ENCODE measurements at places on chromosomes 3 and 15. TPM values are rescaled to one million over a fixed set of nuclear protein-coding genes. Genes with fewer than 3 reads are reported as not detected.

GOLGA6B gene
- total RNA-seq = not detected

DNA sequence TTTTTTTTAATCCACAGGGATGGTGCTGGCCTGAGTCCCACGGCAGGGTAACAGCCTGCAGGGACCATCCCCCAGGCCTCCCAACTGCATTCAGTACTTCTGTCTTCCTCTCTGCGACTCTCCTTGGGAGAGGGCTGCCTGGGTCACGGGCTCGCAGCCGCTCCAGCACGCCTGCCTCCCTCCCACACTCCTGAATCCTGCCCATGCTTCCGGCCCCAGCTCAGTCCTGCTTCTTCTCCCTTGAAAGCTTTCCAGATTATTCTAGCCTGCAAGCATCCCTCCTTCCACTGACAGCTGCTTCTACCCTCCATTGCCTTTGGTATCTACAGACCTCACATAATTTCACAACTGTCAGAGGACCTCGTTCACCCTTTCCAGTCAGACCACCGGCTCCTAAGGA is 32.4 kb downstream of the MEGF11 start:
- no peak overlapping the region for H3K27ac ChIP-seq
- H3K36me3 ChIP-seq = no peaks in the 10 kb centered on the region
- peaks cover 25% of the 10 kb centered on the region for H3K27me3 ChIP-seq
- H3K4me1 ChIP-seq = peaks cover 5% of the 10 kb centered on the region

DNA sequence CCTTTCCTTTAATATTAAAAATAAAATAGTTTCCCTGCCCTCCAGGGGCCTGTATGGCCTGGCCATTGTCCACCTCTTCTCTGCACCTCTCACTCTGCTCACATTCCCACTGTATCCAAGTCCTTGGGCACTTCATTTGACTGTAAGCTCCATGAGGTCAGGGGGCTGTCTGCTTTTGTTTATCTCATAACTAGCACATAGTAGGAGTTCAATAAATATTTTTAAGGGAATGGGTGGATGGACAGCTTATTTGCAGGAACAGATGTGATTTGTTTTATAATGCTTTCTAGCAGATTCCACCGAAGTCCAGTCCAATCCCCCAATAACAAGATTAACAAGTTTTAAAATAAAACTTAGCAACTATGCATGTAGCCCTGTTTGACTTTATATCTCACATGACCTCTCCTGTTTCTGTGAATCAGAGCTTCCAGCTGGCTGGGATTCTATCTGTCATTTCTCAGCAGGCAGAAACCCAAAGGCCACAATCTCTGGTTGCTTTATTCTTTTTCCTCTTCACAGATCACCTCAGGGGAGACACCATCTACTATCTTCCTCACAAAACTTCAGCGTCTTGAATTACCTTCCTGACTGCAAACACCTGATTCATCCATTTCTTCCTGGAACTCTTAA is 123.0 kb upstream of the NR2F2 start:
- H3K4me1 ChIP-seq = no peaks in the 10 kb centered on the region
- DNase-seq = no peak
- no peaks in the 10 kb centered on the region for H3K27me3 ChIP-seq
- H3K4me3 ChIP-seq = no peak overlapping the region

ATP8B4 gene
- not detected for total RNA-seq

- no peak overlapping the region for H3K4me3 ChIP-seq
- no peaks in the 10 kb centered on the region for H3K27me3 ChIP-seq
- H3K4me1 ChIP-seq = peaks cover 28% of the 10 kb centered on the region
Observed at GRCh38 chr15:97502038-97502437, 458.5 kb upstream of the ARRDC4 start.

DLL4 gene
- not detected for total RNA-seq

DNA sequence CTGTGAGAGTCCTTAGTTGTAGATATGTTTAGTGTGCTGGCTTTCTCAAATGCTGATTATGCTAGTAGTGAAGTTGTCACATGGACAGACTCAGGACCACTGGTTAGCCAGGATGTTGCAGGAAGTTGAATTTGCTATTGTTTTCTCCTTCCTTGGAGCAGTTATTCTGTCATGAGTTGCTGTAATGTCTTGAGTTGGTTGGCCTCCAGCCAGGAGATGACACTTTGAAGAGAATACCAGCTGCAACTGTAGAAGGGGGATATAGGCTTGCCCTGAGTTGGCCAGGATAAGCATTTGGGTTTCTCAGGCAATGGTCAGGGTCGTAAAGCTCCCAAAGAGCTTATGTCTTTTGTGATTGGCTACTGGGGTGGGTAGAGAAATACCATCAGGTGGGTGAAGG is 206.7 kb downstream of the ZNF621 start:
- no peak for DNase-seq
- no peak overlapping the region for H3K4me3 ChIP-seq
- H3K4me1 ChIP-seq = no peaks in the 10 kb centered on the region
- no peaks in the 10 kb centered on the region for H3K27me3 ChIP-seq

PLCH1 gene
- total RNA-seq = not detected

RPL22L1 gene
- 78.9 TPM for total RNA-seq

DNA sequence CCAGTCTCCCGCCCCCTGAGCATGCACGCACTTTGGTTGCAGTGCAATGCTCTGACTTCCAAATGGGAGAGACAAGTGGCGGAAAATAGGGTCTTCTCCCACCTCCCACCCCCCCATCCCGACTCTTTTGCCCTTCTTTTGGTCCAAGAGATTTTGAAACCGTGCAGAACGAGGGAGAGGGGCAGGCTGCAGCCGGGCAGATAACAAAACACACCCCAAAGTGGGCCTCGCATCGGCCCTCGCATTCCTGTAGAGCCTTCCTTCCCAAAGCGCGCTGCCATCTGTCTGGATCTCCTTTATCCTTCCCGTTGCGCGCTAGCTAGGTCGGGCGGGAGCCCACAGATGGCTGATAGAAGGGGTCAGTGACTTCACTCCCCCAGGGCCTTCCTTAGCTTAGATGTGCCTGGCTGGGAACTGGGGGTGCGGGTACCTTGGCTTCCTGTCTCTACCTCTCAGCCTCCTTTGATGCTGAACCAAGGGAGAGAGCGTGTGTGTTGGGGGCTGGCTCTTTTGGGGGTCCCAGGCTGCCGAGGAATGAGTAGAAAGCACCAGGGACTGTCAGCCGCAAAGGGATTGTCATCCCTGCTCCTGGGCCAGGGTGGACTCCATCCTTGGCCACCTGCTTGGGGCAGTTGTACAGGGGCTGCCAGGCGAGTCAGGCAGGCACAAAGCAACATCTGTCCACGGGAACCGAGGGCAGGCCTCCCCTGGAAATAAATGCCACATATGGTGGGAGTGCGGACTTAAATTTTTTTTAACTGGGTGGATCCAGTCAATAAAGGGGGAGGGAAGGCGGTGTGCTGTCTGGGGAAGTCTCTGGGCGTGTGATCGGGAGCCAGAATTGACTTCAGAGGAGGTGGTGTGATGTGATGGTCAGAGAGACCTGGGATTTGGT is 1.8 kb downstream of the SMAD3 start:
- H3K27ac ChIP-seq = peak overlapping the region; percentile 77
- H3K4me1 ChIP-seq = peaks cover 46% of the 10 kb centered on the region
- peaks cover 5% of the 10 kb centered on the region for H3K36me3 ChIP-seq

DNA sequence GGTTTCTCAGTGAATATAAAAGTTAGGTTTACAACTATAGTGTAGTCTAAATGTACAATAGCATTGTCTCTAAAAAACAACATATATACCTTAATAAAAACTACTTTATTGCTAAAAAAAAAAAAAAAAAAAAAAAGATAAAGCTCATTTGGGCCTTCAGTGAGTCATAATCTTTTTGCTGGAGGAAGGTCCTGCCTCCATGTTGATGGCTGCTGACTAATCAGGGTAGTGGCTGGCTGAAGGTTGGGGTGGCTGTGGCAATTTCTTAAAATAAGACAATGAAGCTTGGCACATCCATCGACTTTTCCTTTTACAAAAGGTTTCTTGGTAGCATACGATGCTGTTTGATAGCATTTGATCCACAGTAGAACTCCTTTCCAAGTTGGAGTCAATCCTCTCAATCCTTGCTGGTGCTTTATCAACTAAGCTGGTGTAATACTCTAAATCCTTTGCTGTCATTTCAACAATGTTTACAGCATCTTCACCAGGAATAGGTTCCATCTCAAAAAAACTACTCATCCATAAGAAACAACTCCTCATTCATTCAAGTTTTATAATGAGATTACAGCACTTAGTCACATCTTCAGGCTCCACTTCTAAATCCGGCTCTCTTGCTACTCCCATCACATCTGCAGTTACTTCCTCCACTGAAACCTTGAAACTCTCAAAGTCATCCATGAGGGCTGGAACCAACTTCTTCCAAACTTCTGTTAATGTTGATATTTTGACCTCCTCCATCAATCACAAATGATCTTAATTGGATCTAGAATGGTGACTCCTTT is 13.3 kb downstream of the ZNF280D start:
- H3K36me3 ChIP-seq = no peaks in the 10 kb centered on the region
- no peak overlapping the region for H3K4me3 ChIP-seq
- DNase-seq = no peak
- no peaks in the 10 kb centered on the region for H3K4me1 ChIP-seq
- no peaks in the 10 kb centered on the region for H3K27me3 ChIP-seq
- no peak overlapping the region for H3K27ac ChIP-seq

GRCh38 chr3:197709135-197709534 is 27.6 kb downstream of the RUBCN start:
- H3K27me3 ChIP-seq = no peaks in the 10 kb centered on the region
- H3K27ac ChIP-seq = no peak overlapping the region
- DNase-seq = no peak
- no peak overlapping the region for H3K4me3 ChIP-seq
- peaks cover 10% of the 10 kb centered on the region for H3K36me3 ChIP-seq
- H3K4me1 ChIP-seq = peaks cover 28% of the 10 kb centered on the region

- H3K4me1 ChIP-seq = peaks cover 45% of the 10 kb centered on the region
- peak overlapping the region; percentile 40 for H3K4me3 ChIP-seq
- H3K27ac ChIP-seq = peak overlapping the region; percentile 78
- no peaks in the 10 kb centered on the region for H3K36me3 ChIP-seq
Observed at GRCh38 chr3:143329567-143330211, 210.1 kb downstream of the CHST2 start.

GRCh38 chr15:34987609-34988026 is 469 bp downstream of the ZNF770 start:
- H3K27ac ChIP-seq = peak overlapping the region; percentile 99
- no peaks in the 10 kb centered on the region for H3K27me3 ChIP-seq
- no peak for DNase-seq
- H3K36me3 ChIP-seq = no peaks in the 10 kb centered on the region

DNAJA4 gene
- not detected for total RNA-seq

CDAN1 gene
- 21.0 TPM for total RNA-seq

UROC1 gene
- total RNA-seq = 0.15 TPM

POLR2H gene
- 50.4 TPM for total RNA-seq
